ENCODE measurements at places on chromosomes 4 and X.

DNA sequence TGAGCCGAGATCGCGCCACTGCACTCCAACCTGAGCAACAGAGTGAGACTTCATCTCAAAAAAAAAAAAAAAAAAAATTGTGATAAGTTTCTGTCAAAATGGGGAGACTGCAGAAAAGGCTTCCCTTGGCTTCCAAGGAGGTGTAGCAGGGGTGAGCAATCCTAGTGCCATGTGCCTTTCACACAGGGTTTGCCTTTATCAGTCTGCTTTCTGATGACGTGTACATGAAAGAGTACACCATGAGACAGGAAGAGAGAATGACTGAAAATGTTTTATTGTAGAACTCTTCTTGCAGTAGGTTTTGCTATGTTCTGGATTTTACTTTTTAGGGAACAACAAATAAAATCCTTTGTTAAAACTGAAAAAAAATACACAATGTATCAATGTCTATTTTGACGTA lies 23.4 kb upstream of the ZFP42 start:
- no peak for DNase-seq

DNA sequence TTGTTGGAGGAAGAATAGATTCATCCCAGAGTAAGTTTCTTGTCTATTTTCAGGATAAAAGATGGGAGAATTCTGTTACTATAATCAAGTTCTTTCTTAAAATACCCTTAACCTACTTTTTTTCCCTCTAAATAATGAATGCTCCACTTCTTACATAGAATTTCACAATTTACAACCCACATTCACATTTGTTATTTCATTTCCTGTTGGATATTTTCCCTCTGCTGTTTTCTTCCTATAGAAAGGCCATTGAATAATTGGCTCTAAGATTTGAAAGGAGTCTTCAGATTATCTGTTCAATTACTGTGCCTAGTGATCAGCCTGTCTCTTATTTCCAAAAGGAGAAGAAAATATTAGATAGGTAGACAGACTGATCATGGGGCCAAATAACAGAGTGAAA lies 79.7 kb downstream of the CPE start:
- no peak for DNase-seq

- no peak for DNase-seq
These were observed 55.4 kb upstream of the ESX1 start for GRCh38 chrX:104310090-104310489.

GRCh38 chr4:104591510-104591911 lies 96.8 kb upstream of the CXXC4 start:
- DNase-seq = no peak

- no peak for DNase-seq
These were observed 109.7 kb downstream of the ZNF827 start for GRCh38 chr4:145828802-145829485.

- DNase-seq = no peak
These were observed 32.3 kb downstream of the C4orf54 start for GRCh38 chr4:99625369-99625768.

GRCh38 chrX:19593690-19594089 lies 78.4 kb upstream of the MAP3K15 start:
- peak; percentile 21 for DNase-seq

DNA sequence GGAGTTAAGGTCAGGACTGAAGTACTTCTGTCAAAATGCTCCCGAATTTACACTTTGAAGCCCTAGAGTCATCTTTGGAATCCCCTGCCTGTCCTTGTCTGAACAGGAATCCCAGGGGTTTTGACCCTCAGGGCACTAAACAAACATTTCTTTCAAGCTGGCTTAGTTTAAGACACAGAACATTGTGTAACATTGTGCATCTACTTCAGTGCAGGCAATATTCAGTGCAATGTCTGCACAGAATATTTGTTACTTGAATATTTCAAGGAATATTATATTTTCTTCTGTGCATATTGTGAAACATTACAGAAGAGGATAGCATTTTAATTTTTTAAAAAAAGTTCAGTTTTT lies 763.4 kb downstream of the PCDH18 start:
- DNase-seq = no peak

DNA sequence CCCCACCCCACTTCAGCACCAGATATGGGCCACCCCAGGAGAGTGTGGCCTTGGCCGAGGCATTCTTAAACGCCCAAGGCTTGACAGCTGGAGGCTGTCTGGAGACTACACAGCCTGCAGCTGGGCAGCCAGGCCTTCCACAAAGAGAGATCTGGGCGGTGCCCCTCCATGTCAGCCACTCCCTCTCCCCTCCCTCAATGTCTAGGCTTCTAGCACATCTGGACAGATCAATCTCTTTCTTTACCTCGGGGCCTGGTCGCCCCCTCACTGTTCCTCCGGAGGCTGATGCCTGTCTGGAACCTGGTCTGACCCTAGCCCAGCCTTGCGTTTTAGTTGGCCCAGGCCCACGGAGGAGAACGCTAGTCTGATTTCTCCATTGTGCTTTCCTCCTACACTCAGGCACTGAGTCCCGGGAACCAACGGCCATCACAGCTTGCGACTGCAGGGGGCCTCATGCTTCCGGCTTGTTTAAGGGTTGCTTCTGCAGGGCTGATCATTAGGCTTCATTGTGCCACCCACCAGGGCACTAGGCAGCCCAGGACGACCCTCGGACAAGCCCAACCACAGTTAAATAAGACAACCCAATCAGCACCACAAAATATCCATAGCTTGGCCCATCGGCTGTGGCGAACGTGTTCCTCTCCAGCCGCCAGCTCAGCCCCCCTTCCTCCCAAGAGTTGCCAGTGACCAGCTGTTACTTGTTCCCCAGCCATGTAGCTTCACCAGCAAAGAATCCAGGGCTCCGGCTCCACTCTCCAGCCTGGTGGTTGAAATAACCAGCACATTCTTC lies 200.6 kb downstream of the BCOR start:
- no peak for DNase-seq

DNA sequence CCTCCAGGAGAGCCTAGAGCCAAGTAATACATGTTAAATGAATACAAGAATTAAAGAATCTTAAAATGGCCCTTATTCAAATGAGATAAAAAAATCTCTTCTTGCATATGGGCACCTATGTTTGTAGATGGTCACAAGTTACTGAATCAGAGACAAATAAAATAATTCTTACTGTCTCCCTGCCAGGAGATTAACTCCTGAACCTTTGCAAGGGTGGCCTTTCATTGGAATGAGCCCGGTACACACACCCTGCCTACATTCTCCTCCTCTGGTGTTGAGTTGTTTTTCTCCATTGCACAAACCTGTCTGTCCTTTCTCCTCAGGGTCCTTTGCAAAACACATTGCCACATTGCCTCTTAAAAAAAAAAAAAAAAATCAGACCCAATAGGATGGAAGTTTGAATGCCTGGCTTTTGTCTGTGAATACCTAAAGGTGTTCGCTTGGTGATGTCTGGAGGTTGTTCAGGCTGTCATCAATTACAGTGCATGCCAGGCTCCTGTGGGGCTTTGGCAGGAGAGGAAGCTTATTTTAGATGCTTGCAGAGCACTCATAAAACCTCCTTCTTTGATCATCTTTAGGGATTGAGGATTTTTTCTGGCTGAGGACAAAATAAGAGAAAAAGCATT lies 8.3 kb upstream of the TMEM154 start:
- DNase-seq = no peak

DNA sequence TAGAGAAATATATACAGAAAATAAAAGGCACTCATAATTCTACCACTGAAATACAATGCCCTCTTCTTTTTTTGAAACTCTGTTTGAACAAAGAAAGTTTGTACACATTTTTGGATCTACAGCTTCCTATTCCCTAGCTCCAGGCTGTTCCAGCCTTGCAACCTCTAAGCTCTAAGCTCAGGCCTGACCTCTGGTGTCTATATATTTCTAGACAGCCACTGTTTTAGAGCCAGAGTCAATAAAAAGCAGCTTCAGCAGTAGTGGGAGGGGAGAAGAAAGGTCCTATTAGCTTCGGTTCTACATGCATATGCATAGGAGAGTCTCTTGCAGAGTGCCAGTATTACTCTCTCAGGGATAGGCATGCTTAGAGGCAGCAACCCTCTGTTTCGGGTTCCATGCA lies 39.7 kb downstream of the CLDN2 start:
- no peak for DNase-seq

DNA sequence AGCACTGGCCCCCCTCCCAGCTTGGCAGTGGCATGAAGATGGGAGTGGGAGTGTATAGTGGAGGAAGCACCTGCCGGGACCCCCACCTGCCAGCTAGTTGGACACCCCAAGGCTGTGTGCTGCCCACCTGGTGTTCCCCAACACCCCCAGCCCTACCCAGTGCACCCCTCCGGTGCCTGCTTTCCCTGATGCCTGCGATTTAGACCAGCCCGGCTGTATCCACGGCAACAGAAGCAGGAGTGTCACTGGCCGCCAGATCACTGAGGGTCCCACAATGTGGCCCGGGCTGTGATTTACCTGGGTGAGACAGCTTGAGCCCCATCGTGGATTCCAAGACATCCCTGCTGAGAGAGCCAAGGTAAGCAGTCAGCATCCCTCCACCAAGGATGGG lies 533 bp downstream of the GPR173 start:
- no peak for DNase-seq

DNA sequence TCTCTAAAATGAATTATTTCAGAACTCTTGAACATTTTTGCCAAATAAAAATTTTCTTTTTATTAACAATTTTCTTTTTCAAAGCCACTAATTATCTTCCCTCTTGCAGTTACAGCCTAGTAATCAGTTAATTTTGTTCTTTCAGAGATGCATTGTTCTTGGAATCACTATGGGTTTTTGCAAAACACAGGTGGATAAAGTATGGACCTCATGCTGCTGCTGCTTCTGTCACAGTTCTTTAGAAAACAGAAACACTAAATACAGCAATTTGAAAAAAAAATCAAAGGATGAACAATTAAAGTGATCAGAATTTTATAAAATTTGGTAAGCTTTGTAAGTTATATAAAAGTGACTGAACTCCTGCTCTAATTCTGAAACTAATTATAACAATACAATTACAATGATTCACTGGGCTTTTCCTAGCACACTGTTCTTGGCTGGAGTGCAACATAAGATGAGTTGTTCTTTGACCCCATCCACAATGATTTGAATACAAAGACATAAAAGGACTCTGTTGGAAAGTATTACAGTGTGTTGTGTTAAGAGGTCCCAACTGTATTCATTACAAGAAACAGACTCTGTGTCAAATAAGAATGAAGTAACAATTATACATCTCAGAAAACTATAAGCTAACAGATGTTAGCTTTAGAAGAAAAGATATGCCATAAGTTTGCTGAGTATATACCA lies 59.4 kb upstream of the GK2 start:
- DNase-seq = no peak

GRCh38 chr4:152328582-152328981 lies 207.3 kb downstream of the FBXW7 start:
- DNase-seq = no peak

- no peak for DNase-seq
These were observed 125.5 kb upstream of the JADE1 start for GRCh38 chr4:128684016-128684415.

DNA sequence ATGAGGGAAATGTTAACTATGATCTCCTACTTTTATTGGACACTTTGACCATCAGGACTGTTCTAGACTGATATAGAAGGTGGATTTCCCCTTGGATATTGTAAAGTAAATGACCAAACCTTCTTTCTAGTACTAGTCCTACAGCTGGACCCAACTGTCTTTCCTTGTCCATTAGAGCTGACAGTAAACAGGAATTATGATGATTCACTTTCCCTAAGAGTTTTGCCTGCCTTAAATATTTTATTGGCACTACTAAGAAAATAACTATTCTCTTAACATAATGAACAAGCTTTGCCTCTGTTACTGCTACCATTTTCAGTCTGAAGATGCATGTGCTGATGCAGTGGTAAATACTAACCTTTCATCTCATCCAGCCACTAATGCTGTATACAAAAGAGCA lies 915.4 kb downstream of the CENPC start:
- DNase-seq = no peak

DNA sequence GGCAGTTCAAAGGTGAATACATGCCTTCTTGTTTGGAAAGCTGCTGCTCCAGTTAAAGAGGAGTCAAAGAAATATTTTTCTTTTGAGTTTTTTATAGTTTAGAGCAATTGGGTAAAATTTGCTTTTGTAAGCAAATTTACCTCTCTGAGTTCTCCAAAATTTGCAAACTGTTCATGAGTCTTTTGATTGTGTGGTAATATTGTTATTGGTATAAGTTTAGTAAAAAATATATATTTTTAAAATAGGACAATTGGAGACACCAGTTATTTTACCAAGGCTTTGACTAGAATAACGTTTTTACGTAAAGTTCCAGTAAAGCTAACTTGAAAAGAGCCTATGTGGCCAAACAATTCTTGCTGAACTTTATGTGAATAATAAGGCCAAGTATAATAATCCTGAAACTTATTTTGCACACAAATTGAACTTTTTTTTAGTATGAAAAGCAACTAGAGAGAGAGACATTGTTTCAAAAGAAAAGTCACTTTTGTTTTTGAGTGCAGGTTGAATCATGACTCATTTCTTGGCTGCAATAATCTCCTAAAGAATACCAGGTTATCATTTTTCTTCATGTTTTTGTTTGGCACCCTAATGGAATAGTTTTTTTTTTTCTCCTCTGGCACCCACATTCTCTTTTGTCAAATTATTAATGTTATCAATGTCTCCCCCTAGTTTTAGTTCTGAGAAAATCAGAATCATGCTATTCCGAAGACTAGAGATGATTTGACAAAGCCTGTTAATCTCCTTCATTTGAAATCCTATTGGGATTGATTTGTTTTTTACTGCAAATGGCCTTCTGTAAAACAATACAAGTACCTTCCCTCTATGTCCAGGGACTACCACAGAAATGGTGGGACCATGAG lies 57.1 kb downstream of the UGT2B10 start:
- no peak for DNase-seq

- no peak for DNase-seq
These were observed 56.6 kb downstream of the FAM13A start for GRCh38 chr4:89000382-89000781.

DNA sequence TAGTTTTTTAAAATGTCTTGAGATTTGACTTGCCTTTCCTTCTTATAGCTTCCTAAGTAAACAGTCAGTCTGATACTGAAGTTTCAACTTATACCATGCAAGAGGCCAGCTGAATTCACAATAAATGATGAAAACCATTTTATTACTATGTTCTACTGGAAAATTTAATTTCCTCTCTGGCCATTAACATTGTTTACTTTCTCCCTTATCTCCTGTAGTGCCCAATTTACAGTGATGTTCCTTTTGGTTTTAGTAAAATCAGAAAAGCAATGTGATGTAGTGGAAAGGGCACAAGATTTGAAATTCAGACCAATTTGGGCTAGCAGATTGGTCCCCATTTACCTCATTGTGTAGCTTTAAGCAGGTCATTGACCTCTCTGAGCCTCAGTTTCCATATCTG lies 54.2 kb downstream of the SLC9A6 start:
- DNase-seq = no peak

GRCh38 chr4:40003986-40004385 lies 26.3 kb upstream of the PDS5A start:
- DNase-seq = no peak

DNA sequence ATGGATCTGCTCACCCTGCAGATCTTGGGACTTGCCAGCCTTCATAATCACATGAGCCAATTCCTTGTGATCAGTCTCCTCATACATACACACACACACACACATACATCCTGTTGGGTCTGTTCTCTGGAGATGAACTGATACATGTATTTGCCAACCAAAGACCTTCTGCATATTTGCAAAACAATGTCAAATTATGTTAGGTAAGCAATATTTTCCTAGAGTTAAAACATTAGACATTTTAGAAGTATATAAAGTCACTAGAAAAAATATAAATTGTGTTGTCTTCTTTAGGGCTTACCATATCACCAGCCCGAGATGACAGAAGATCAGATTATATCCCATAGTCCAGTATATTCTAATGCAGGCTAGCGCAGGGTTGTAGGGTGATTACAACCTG lies 156.0 kb downstream of the DCHS2 start:
- no peak for DNase-seq

Data from stimulated activated naive CD8-positive, alpha-beta T cell treated with anti-CD3 and anti-CD28 coated beads, Interleukin-15, Interleukin-2, amounts not matched to agents 100 U/mL and 50 U/mL, for 24 hours (primary cell).